ENCODE measurements at places on chromosomes 12 and 14.

GRCh38 chr14:63492391-63492790 is 50.8 kb downstream of the PPP2R5E start:
- peak; percentile 82 for DNase-seq

- no peak for DNase-seq
Measured at GRCh38 chr12:2194060-2194459, 141.3 kb downstream of the CACNA1C start.

DNA sequence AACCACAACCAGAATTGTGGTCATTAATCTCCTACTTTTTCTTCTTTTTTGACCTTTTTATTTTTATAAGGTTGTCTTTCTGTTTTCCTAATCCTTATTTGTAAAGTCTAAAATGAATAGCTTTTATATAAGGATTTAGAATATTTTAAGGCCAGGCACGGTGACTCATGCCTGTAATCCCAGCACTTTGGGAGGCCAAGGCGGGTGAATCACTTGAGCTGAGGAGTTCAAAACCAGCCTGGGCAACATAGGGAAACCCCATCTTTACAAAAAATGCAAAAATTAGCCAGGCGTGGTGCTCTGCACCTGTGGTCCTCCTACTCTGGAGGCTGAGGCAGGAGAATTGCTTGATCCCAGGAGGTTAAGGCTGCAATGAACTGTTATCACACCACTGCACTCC is 55.1 kb downstream of the IFT81 start:
- DNase-seq = peak; percentile 86

DNA sequence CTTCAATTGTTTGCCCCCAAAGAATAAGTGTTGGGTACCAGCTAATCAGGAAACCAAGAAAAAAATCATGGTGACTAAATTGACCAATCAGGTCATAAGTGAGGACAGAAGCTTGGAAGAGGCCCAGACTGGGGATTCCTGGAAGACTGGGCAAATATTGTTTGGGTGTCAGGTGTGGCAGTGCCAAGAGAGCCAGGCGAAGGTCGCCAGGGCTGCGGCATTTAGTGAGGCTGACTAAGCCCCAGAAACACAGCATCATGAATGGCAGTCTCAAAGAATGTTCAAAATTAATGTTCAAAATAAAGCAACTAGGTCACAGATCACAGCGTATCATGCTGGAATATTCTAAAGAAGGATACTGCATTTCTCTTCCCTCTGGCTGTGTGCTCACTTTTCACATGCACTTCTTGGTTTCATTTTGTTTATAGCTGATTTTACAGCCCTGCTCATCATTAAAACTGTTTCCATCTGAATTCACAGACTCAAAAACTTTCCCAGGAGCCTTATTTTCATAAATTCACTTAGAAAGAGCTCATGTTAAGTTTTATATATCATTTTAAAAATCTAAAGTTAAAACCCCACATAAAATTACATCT is 85.3 kb upstream of the OVCH1 start:
- no peak for DNase-seq

GRCh38 chr12:58844161-58844560 is 76.1 kb downstream of the LRIG3 start:
- no peak for DNase-seq

- peak; percentile 27 for DNase-seq
Measured at GRCh38 chr12:12008931-12009611, 61.7 kb upstream of the BCL2L14 start.

GRCh38 chr12:14654416-14654815 is 42.0 kb downstream of the GUCY2C start:
- DNase-seq = no peak

Measured in fibroblast of skin of scalp (primary cell).